Stimulated activated CD8-positive, alpha-beta memory T cell treated with anti-CD3 and anti-CD28 coated beads, Interleukin-7, amount 100 ng/mL, for 1 hour (primary cell): ENCODE measurements at places on chromosomes 11 and 22.

DNA sequence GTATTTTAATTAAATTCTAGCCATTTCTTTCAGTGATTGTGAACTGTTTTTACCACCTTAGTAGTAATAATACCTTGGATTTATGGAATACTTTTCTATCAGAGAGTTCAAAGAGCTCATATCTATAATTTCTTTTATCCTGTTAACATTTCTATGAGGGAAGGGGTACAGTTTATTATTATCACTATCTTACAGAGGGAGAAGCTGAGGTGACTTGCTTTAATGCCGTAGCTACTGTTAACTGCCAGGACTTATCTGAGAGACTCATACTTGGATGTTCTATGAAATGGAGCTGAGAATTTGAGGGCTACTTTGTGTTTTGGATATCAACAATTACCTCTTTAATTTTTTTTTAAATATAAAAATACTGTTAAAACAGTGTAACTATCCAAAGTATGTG is 3.3 kb downstream of the REXO2 start:
- DNase-seq: no peak

DNA sequence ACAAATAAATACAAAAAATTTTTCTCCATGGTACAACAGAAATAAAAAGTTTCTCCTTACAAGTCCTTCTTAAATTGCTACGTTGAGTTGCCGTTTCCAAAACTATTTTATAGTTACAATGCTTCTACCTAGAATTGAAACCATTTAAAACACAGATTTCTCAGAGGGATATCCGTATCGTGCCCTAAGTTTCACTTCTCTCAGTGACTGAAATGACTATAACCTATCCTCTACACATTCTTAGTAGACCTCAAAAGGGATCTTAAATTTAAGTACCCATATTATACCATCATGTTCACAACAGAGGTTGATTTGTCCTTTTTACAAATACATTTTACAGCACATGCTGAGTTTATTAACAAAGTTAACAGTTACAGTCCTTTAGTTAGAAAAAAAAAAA is 44.1 kb downstream of the USP28 start:
- no peak for DNase-seq

- DNase-seq: no peak
Measured at GRCh38 chr11:23846902-23847422, 649.9 kb upstream of the LUZP2 start.

DNA sequence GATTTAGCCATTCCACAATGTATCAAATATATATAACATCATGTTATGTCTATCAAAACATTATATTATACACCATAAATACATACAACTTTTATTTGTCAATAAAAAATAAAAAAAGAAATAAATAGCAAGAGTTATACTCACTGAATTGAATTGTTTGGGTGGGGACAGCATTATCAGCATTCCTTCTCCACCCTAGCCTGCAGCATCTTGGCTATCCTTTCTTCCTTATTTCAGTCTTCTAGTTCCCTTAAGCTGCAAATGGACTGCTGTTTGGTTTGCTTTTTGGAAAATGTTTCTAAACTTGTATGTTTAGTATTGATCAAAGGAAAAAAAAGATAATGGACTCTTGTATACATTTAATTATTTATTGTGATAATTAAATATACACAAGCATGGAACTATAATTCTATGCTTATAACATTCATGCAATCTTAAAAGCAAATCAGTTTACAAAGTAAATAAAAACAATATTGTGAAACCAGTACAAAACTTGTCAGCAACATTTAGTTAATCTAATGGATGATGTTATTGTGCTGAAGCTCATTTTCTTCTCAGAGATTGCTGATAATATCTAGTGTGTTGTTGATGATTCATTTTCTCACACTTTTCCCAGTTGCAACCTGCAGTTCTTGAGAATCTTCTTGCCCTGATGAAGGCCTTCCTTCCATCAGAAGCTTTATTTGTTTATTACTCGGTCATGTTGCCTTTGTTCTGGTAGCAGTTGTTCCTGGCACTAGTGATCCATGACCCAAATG is 5.0 kb downstream of the ARHGAP42 start:
- DNase-seq: no peak

- no peak for DNase-seq
Measured at GRCh38 chr11:31969359-31969702, 121.5 kb upstream of the RCN1 start.

GRCh38 chr11:34478845-34479663 is 34.5 kb downstream of the ELF5 start:
- no peak for DNase-seq

DNA sequence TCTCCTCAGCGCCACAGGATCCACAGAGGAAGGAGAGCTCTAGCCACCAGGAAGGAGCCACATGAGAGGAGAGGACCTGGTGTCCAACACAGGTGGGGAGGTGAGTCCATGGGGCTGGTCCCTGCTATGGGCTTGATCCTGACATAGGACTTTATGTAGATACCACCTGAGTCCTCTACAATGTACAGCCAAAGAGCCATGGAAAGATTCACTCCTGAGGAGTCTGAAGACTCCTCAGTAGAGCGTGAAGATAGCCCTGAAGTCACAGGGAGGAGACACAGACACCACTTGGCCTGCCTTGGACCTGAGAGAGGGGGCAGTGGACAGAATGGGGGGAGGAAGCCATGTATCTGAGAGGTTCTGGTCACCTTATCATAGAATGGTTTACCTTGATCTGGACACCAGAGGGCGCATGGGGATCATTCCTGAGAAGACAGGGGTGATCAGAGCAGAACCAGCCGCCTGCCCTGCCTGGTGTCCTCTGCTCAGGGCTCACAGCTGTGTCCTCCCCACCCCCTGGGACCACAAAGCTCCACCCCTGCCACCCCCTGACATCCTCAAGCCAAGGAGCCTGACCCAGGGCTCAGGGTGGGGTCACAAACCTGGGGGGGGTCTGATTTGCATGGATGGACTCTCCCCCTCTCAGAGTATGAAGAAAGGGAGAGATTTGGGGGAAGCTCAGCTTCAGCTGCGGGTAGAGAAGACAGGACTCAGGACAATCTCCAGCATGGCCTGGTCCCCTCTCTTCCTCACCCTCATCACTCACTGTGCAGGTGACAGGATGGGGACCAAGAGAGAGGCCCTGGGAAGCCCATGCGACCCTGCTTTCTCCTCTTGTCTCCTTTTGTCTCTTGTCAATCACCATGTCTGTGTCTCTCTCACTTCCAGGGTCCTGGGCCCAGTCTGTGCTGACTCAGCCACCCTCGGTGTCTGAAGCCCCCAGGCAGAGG is 77.0 kb downstream of the ZNF280B start:
- peak; percentile 32 for DNase-seq

- no peak for DNase-seq
Measured at GRCh38 chr11:2797741-2798361, 87.7 kb downstream of the CDKN1C start.

- no peak for DNase-seq
Measured at GRCh38 chr11:102111787-102112508, 1.7 kb downstream of the YAP1 start.

GRCh38 chr11:34936945-34937629 is 20.7 kb downstream of the PDHX start:
- DNase-seq: no peak

- DNase-seq: no peak
Measured at GRCh38 chr11:57424137-57424791, 2.7 kb downstream of the SLC43A3 start.
